ENCODE measurements at places on chromosomes 5 and 9. TPM values are rescaled to one million over a fixed set of nuclear protein-coding genes. Genes with fewer than 3 reads are reported as not detected.

PDE6A gene
- total RNA-seq, result not detected

ENTPD8 gene
- not detected for total RNA-seq

TYRP1 gene
- not detected for total RNA-seq

CCDC107 gene
- total RNA-seq, result 19.8 TPM

RAPGEF6 gene
- 50.6 TPM for total RNA-seq

DNA sequence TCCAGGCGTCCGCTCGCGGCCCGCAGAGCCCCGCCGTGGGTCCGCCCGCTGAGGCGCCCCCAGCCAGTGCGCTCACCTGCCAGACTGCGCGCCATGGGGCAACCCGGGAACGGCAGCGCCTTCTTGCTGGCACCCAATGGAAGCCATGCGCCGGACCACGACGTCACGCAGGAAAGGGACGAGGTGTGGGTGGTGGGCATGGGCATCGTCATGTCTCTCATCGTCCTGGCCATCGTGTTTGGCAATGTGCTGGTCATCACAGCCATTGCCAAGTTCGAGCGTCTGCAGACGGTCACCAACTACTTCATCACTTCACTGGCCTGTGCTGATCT lies 294 bp downstream of the ADRB2 start:
- peak; percentile 43 for ATAC-seq
- no peaks in the 10 kb centered on the region for H3K36me3 ChIP-seq
- no peak overlapping the region for H3K27ac ChIP-seq
- H3K27me3 ChIP-seq, result peaks cover 6% of the 10 kb centered on the region

GRCh38 chr5:150750469-150750868 lies 8.3 kb downstream of the DCTN4 start:
- H3K27ac ChIP-seq, result peak overlapping the region; percentile 39
- ATAC-seq, result peak; percentile 45
- H3K36me3 ChIP-seq, result peaks cover 66% of the 10 kb centered on the region
- no peaks in the 10 kb centered on the region for H3K27me3 ChIP-seq
- H3K4me1 ChIP-seq, result peaks cover 16% of the 10 kb centered on the region

- ATAC-seq, result peak; percentile 46
- H3K27me3 ChIP-seq, result no peaks in the 10 kb centered on the region
- peaks cover 43% of the 10 kb centered on the region for H3K4me1 ChIP-seq
- peak overlapping the region; percentile 25 for H3K27ac ChIP-seq
- H3K36me3 ChIP-seq, result peaks cover 62% of the 10 kb centered on the region
Measured at GRCh38 chr9:89436963-89437625, 60.8 kb downstream of the SEMA4D start.

DNA sequence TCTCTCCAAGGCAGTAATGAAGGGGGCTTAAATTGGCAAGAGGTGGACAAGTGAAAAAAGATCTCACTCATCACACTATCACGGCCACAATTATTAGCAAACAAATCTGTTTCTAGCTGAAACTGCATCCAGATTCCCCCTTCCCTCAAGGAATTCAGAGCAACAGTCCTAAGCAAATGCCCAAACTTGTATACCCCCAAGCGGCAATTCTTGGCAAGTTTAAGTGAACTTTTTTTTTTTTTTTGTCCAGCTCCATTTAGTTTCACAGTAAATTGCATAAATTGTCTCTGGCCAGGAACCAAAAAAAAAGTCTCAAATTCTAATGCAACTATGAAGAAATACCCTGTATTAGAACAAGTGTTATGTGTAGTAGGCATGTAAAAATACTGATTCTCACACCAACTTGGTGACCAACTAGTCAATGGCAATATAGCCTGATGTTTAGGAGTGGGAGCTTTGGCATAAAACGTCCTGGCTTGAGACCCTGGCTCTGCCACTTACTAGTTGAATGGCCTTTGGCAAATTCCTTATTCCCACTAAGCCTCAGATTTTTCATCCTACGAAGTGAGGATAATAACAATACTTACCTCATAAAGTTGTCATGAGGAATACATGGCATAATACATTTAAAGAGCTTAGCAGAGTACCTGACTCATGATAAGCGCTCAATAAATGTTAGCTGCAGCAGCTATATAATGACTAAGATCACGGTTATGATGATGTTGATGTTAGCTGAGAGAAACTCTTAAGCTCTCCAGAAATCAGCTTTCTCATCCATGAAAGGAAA lies 193.2 kb downstream of the ADAMTSL1 start:
- no peak for ATAC-seq
- no peak overlapping the region for H3K27ac ChIP-seq
- H3K4me3 ChIP-seq, result no peak overlapping the region
- H3K27me3 ChIP-seq, result peaks cover 8% of the 10 kb centered on the region
- no peaks in the 10 kb centered on the region for H3K4me1 ChIP-seq

DNA sequence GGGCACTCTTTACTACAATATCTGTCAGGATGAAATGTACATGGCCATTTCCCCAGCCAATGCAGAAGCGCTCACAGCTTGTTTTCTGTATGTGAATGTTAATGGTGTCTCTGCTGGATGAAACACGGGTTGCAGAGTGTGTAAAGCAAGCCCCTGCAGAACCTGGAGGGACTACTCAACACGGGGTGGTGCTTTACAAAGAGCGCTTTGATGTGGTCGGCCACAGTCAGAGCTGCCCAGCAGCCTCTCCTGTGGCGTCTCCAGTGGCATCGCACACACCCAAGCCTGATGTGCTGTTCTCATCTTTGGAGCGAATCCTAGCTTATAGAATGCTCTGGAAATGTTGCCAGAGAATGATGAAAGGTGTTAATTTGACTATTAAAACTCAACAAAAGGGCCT lies 162.7 kb upstream of the NFIL3 start:
- H3K4me3 ChIP-seq, result no peak overlapping the region
- H3K36me3 ChIP-seq, result no peaks in the 10 kb centered on the region
- H3K27ac ChIP-seq, result no peak overlapping the region
- ATAC-seq, result no peak

- no peaks in the 10 kb centered on the region for H3K27me3 ChIP-seq
- no peaks in the 10 kb centered on the region for H3K4me1 ChIP-seq
- peaks cover 97% of the 10 kb centered on the region for H3K36me3 ChIP-seq
- H3K27ac ChIP-seq, result no peak overlapping the region
- ATAC-seq, result no peak
Measured at GRCh38 chr5:146165460-146165859, 17.0 kb downstream of the LARS1 start.

GRCh38 chr9:4661611-4662010 lies 483 bp upstream of the PLPP6 start:
- no peak for ATAC-seq
- H3K4me3 ChIP-seq, result peak overlapping the region; percentile 86
- H3K36me3 ChIP-seq, result no peaks in the 10 kb centered on the region
- H3K4me1 ChIP-seq, result peaks cover 32% of the 10 kb centered on the region
- peak overlapping the region; percentile 73 for H3K27ac ChIP-seq
- H3K27me3 ChIP-seq, result no peaks in the 10 kb centered on the region

- H3K27ac ChIP-seq, result no peak overlapping the region
- no peaks in the 10 kb centered on the region for H3K27me3 ChIP-seq
- H3K4me1 ChIP-seq, result peaks cover 14% of the 10 kb centered on the region
- peaks cover 88% of the 10 kb centered on the region for H3K36me3 ChIP-seq
- H3K4me3 ChIP-seq, result no peak overlapping the region
Measured at GRCh38 chr5:151811593-151812321, 40.0 kb downstream of the G3BP1 start.

DNA sequence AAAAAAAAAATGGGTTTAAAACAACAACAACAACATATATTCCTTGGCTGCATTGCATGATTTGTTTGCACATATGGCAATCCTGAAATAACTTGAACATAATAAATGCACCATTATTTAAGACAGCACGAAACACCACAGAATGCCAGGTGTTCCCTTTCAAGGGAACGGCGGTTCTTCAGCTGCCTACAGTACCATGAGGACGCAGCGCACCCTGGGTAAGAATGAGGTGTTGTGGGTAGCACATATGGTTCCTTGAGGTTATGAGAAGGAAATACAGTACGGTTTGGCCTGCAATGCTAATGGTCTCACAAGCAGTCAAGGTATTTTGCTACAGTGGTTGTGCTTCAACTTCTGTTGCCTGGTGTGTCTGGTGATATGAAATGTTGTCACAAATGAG lies 174.8 kb downstream of the SLC12A2 start:
- no peaks in the 10 kb centered on the region for H3K4me1 ChIP-seq
- H3K4me3 ChIP-seq, result no peak overlapping the region
- ATAC-seq, result no peak
- H3K27me3 ChIP-seq, result peaks cover 17% of the 10 kb centered on the region
- H3K36me3 ChIP-seq, result no peaks in the 10 kb centered on the region
- no peak overlapping the region for H3K27ac ChIP-seq

DNA sequence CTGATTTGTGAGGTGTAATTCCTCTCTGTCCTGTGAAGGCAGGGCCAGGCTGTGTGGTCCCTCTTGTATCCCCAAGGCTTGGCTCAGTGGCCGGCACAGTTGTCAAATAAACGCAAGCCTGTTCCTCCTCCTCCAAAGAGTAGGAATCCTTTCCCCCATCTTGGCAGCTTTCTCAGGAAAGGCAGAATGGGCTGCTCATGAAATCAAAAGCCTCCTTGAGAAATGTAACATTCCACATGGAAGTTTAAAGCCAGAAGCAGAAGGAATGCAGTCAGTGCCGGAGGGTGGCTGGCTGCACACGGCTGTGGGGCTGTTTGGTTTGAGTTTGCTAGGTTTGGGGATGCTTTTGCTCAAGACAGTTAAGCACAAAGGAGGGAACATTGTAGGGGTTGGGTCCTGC lies 34.5 kb upstream of the MED10 start:
- H3K27ac ChIP-seq, result no peak overlapping the region
- H3K27me3 ChIP-seq, result peaks cover 8% of the 10 kb centered on the region
- H3K4me1 ChIP-seq, result no peaks in the 10 kb centered on the region
- ATAC-seq, result no peak
- H3K4me3 ChIP-seq, result no peak overlapping the region
- no peaks in the 10 kb centered on the region for H3K36me3 ChIP-seq

DNA sequence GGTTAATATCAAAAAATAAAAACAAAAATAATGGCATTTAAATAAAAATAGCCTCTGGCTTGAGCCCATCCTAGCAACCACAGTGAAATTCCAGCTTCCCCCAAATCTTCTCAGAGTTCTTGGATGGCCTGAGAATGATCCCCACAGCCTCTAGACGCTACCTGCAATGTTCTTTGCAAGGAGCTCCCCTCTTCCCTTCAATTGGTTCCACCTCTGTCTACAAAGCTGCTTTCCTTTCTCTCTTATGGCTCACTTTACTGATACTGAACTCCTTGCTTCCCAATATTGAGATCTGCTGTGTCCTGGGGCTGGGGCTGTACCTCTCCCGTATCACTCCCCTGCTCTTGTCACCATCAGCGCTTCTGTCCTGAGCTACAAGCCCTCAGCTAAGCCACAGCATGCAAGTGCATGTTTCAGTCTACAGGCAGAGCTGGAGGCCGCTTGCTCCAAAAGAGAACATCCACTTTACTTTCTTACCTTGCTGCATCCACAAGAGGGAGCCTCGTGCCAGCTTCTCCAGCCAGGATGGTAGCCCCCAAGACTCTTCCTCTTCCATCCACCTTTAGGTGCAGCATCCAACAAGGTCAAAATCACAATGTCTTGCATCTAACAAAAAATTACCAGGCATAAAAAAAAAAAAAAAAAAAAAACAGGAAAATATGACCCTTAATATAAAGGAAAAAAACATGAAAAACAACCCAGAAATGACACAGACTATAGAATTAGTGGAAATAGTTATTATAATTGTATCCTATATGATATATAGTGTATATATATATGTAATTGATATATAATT lies 57.4 kb upstream of the PRSS3 start:
- H3K4me3 ChIP-seq, result no peak overlapping the region
- H3K4me1 ChIP-seq, result peaks cover 4% of the 10 kb centered on the region

- H3K36me3 ChIP-seq, result no peaks in the 10 kb centered on the region
- H3K4me1 ChIP-seq, result no peaks in the 10 kb centered on the region
- H3K27me3 ChIP-seq, result peaks cover 13% of the 10 kb centered on the region
- H3K4me3 ChIP-seq, result no peak overlapping the region
Measured at GRCh38 chr5:32195265-32195664, 21.1 kb upstream of the GOLPH3 start.

DNA sequence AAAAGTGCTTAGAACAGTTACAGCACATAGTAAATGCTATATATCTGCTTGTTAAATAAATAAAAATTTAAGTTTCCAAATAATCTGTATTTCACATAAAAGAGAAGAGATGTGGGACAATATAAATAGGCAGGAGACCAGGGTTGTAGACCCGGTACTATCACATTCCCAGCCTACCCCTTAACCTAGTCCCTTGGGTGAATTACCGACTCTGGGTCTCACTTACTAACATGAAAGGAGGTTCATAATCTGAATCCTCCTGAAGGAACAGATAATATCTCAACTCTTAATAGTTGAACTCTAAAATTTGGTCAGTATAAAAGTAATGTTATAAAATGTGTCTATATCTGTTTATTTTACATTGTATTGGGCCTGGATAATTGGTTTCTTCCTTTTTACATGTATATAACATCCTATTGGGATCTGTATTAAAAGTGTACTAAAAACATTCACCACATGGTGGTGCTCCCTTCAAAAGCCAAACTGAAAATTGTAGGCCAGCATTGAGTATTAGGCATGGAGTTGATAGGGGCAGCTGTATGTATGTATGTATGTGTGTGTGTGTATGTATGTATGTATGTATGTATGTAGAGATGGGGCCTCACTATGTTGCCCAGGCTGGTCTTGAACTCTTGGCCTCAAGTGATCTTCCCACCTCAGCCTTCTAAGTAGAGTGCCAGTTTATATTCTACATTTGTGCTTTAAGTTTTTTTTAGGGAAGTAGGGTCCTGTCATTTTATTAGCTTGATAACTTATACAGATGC lies 64.2 kb upstream of the ABL1 start:
- H3K36me3 ChIP-seq, result no peaks in the 10 kb centered on the region
- peak; percentile 77 for ATAC-seq
- no peak overlapping the region for H3K4me3 ChIP-seq
- H3K27me3 ChIP-seq, result no peaks in the 10 kb centered on the region

DNA sequence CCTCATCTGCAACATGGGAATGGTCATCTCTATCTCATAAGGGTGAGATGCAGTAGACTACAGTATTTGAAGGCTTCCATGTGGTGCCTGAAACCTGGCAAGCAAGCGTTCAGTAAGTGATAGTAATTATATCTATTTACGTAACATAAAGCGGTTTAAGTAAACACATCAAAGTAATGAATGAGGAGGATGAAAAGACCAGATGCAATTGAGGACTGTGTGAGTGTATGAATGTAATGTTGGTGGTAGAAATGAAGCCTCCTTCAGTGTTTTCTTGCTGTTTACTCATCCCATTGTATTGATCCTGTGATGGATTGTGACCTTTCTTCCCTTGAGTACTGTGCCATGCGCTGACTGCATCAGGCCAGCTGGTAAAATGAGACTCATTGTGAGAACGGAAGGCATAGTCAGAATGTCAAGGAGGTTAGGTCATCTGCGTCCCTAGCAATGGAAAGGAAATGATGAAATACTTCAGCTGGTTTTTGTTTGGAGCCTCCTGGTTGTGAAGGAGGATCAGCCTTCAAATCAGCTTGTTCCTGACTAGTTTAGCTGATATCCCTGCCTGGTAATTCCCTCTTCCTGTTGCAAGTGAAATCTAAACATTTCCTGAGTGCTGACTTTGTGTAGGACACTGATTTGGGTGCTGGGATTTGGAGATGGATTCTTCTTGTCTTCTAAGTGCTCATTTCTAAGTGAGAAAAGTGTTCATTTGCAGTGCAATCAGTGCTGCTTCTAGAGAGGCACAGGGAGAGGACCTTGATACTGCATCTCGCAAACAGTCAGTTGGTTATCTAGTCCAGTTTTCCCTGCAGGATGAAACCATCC lies 35.6 kb downstream of the TNFSF8 start:
- peak overlapping the region; percentile 98 for H3K27ac ChIP-seq
- H3K4me3 ChIP-seq, result peak overlapping the region; percentile 74
- H3K27me3 ChIP-seq, result no peaks in the 10 kb centered on the region
- ATAC-seq, result peak; percentile 86

Data from activated T-helper 17 cell treated with anti-CD3 and anti-CD28 coated beads, Interleukin-2, amount 50 U/mL, for 72 hours (primary cell).